ENCODE measurements at places on chromosomes 13 and 19.

- no peak for DNase-seq
Observed at GRCh38 chr19:11387162-11388034, 3.3 kb upstream of the EPOR start.

- DNase-seq, result no peak
Observed at GRCh38 chr13:35744566-35745178, 268.2 kb upstream of the MAB21L1 start.

DNA sequence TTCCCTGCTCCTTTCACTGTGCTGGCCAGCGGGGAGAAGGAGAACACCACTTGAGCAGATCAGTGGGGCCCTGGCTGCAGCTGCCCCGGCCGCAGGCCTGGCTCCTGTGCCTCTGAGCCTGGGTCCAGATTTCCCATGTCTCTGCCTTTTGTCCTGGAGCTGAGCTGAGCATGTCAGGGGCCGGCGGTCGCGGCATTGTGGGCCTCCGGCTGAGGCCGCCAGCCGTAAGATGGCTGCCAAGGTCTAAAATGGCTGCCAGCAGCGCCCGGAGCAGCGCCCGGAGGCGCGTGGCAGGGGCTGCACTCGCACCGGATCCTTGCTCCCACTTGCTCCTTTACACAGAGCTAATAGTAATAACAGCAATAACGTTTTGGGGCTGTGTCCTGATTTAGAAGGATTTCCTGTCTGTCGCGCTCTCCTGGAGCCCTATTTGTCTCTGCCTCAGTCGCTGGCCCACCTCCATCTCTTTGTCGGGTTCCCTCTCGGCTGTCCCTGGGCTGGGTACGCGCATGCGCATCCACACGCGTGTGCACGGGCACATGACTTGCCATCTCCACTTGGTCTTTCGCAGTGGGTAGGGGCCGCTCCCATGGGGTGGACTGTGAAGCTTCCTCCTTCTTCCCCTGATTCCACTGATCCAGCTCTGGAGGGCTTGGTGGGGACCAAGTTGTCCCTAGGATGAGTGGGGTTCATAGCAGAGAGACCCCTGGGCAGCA lies 32.1 kb downstream of the LYL1 start:
- no peak for DNase-seq

- no peak for DNase-seq
Observed at GRCh38 chr19:56956503-56957226, 116.1 kb upstream of the PEG3 start.

- no peak for DNase-seq
Observed at GRCh38 chr13:110640591-110641029, 25.3 kb downstream of the NAXD start.

GRCh38 chr19:39832341-39833083 lies 1.4 kb downstream of the DYRK1B start:
- no peak for DNase-seq

DNA sequence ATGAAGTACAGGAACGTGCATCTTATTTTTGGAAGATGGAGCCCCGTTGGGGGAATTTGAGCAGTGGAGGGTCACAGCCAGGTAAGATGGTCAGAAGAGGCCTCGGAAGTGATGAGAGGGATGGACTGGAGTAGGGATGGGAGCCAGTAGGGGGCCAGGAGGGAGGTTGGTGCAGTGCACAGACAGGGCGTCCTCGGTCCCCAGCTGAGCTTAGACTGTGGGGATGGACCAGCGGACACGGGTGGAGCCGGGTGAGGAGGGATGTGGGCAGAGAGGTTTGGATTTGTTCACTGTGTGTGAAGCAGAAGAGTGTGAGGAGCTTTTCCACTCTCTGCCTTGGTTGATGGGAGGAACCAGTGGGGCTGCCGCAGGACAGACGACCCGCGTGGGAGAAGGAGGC lies 10.6 kb downstream of the RPS9 start:
- no peak for DNase-seq

GRCh38 chr19:19371059-19371458 lies 34.4 kb upstream of the GATAD2A start:
- DNase-seq, result no peak

GRCh38 chr19:38388349-38389100 lies at the start of gene SPRED3:
TSS of gene SPRED3 (plus strand) at chr19:38388697. CDS start at chr19:38390303, 1,606 bp downstream.
- no peak for DNase-seq

GRCh38 chr19:49058562-49058961 lies 1.0 kb upstream of the CGB7 start:
- DNase-seq, result no peak

DNA sequence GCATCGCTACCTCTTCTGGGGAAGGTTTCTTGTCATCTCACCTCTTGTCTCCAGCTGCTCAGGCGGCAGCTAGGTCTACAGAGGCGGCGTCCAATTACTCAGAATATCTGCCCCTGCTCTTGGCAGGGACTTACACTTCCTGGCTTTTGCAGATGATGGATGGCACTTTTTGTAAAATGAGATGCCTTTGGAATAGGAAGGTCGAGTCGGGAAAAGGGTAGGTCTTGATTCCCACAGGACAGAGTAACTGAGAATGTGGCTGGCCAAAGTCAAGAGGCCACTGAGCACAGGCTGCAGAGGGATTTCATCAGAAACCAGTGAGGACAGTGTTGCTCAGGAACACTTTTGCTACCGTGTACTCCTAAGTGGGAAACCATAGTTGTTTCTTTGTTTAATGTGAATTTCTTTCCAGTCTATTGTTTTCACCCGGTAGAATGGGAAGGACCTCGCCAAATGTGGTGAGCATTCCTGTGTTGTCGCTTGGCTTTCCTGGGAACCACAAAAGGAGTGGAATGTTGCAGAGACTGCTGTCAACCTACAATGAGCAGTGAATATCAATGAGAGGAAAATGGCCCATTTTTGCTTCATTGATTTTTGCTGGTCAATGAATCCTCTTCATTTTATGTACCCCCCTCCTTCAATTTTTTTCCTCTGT lies 383.7 kb downstream of the HS6ST3 start:
- no peak for DNase-seq

- no peak for DNase-seq
Observed at GRCh38 chr13:105758918-105759860, 776.3 kb downstream of the EFNB2 start.

DNA sequence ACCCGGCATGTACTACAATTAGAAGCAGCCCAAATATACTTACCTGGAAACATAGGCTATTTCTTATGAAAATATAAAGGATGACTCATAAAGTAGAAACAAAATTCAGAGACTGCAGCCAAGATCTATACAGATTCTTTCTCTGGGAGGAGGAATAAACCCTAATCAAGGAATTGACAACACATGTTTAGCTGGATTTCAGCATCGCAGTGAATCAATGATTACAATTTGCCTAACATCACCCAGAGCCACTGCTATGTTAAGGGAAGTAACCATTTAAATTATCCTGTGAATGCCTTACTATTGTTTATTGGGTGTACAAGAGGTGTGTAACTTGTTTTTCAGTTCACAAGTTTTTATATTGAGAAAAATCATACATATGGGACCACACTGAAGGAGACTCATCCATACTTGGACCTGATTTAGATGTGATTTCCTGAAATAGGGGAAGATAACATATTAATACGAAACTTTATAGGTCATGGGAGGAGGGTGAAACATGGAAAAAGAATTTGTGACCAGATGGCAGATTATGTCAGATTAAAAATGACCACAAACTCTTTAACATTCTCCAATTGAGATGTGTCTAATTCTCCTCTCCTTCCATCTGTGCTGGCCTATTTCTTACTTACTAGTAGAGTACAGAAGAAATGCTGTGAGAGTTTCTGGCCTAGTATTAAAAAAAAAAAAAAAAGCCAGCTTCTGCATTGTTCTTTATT lies 1168.4 kb downstream of the SLITRK1 start:
- no peak for DNase-seq

- no peak for DNase-seq
Observed at GRCh38 chr13:80605011-80605410, 264.1 kb upstream of the SPRY2 start.

- DNase-seq, result no peak
Observed at GRCh38 chr13:95708811-95709500, 32.0 kb downstream of the DNAJC3 start.

DNA sequence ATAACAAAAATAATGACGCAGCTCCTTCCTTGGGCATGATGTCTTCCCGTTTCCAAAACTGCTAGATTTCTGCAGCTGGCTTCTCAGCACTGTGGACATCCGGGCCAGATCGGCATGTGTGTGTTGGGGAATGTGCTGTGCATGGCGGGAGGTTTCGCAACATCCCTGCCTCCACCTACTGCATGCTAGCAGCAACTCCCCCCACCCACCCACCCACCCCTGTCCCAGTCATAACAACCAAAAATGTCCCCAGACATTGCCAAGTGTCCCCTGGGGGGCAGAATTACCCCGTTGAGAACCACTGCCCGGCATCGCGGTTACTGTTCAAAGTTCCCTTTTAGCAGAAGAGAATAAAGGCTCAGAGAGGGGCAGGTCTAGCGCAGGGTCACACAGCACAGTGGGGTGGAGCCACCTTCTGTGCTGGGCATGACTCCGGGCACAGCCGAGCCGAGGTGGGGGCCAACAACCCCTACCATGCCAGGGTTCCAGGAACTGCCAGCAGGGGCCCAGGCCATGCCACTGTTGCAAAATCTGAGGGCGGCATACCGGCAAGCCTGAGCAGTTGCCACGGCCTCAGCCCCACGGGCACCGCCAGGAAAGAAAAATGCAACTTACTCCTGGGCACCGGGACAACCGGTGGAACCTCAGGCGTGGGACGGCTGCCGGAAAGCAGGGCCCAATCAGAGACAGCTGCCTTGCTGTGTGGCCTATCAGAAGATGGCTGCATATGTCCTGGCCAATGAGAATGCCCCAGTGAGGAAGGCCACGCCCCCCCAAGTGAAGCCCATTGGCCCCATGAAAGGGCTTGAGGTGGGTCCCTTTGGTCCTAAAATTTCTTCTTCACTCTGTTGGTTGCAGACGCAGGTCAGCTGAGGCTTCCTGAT lies 22.5 kb upstream of the NFIC start:
- no peak for DNase-seq

- DNase-seq, result peak; percentile 44
Observed at GRCh38 chr19:12913851-12914690, 5.0 kb downstream of the SYCE2 start.

DNA sequence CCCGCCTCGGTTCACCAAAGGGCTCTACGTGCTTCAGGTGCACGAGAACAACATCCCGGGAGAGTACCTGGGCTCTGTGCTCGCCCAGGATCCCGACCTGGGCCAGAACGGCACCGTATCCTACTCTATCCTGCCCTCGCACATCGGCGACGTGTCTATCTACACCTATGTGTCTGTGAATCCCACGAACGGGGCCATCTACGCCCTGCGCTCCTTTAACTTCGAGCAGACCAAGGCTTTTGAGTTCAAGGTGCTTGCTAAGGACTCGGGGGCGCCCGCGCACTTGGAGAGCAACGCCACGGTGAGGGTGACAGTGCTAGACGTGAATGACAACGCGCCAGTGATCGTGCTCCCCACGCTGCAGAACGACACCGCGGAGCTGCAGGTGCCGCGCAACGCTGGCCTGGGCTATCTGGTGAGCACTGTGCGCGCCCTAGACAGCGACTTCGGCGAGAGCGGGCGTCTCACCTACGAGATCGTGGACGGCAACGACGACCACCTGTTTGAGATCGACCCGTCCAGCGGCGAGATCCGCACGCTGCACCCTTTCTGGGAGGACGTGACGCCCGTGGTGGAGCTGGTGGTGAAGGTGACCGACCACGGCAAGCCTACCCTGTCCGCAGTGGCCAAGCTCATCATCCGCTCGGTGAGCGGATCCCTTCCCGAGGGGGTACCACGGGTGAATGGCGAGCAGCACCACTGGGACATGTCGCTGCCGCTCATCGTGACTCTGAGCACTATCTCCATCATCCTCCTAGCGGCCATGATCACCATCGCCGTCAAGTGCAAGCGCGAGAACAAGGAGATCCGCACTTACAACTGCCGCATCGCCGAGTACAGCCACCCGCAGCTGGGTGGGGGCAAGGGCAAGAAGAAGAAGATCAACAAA lies 2.6 kb downstream of the PCDH17 start:
- no peak for DNase-seq
